Stimulated activated CD8-positive, alpha-beta memory T cell treated with anti-CD3 and anti-CD28 coated beads, Interleukin-15, amount 100 ng/mL, for 24 hours (primary cell): ENCODE measurements at places on chromosomes 6 and 20.

DNA sequence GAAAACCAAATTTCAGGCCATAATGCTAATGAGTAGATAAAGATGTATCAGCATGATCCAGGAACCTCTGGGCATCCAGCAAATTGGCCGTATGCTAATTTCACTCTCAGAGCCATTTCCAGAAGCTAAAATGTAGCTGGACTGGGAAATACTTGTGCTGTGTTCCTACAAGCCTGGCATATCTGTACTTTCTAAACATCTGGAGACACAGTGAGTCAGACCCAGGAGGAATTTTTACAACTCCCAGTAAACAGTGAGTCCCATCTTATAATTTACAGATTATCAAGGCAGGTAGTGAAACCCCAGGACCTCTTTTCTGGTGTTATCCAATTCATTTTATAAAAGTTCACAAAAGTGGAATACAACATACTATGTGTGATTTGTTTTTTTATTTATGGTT is 683.0 kb upstream of the ADGRB3 start:
- DNase-seq: no peak

DNA sequence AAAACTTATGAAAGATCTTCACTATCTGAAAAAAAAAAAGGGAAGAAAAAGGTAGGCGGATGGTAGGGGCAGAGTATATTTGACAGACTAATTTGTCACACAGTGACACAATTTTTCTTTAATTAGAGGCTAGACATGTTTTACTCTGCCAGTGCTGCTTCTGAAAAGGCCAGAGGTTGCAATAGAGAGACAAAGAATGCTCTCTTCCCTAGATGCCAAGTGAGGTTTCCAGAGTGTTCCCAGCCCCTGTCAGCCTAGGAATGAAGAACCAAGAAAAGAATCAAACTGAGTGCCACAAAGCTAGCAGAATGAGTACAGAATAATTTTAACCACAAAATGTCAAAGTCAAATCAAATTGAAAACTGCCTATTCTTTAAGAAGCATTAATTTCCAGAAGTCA is 13.0 kb downstream of the PNISR start:
- no peak for DNase-seq

DNA sequence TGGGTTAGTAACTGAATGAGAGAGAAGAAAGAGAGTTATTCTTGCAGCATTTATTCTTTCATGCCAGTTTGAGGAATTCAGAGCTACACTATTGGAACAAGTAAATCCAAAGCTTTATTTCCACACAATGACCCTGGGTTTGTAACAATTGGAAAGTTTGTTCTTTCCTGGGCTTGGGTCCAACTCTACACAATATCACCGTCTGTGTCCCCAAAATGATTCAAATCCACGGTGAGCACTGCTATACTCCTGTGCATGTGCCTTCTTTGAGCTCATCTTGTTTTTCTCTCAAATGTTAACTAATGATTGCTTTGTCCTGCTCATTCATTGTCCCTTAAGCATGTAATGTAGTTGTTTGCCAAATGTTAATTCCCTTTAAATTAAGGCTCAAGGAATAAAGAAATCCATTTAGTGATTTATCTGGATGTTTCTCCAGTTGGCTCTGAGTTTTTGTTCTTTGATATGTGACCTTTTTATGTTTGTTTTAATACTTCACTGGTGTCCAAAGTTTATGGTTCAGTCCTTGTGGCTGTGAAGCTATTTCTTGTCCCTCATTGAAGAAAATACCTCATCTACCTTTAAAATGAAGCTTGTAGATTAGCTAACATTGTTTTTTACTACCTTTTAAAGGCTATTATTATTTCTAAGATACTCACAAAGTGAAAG is 20.5 kb upstream of the CRISP3 start:
- DNase-seq: no peak

- DNase-seq: no peak
These were observed 169.4 kb downstream of the CDK19 start for GRCh38 chr6:110645685-110646418.
